ENCODE measurements at places on chromosomes 11 and 22. TPM values are rescaled to one million over a fixed set of nuclear protein-coding genes. Genes with fewer than 3 reads are reported as not detected.

The ARHGAP32 gene
- 26.1 TPM for total RNA-seq

DNA sequence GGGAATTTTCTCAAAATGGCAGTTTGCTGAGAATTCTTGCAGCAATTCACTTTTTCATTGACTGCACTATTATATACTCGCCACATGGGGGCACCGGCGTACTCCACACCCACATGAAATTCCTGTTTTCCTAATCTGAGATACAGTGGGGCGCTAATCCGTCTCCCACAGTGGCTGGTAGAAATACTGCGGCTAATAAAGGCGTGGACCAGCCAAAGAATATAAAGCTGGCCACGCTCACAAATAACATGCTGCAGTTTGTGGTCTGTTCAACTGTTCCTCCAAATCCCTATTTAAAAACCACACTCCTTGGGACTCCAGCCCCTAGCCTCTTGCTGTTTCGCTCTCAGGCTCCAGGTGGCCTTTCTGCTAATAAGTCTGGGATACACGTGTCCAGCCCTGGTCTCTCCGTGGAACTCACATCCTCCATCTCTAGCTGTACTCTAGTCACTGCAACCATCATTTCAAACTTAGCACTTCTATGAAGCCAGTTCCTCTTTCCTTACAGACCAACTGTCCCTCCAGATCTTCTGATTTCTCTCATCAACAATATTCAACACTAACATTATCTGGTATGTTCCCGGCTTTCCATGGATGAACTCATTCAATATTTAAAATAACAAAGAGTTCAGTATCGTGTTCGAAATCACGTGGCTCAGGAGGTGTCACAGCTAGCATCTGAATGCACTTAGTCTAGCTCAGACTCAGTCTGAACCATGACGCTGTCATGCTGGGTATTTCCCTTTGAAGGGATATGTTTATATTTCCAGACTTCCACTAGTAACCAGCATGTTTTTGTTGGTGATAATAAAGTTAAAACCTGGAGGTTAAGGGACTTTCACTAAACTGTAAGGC, 22.0 kb downstream of the TBRG1 start:
- no peak for DNase-seq

DNA sequence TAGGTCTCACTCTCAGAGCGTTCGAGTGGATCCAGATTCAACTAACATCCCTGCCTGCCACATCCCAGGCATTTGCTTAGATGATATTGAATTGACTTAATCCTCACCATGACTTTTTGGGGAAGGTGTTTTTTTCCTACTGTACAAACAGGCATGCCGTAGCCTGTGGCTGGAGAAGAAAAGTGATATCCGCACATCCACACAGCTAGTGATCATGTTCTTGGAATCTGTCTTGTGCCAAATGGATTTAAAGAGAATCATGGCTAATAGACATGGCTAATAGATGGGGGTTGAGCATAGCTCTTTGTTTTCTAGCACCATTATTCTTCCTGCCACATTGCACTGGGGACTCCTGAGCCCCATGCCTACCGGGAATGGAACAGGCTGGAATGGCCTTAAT, 82.1 kb upstream of the THY1 start:
- no peak for DNase-seq

DNA sequence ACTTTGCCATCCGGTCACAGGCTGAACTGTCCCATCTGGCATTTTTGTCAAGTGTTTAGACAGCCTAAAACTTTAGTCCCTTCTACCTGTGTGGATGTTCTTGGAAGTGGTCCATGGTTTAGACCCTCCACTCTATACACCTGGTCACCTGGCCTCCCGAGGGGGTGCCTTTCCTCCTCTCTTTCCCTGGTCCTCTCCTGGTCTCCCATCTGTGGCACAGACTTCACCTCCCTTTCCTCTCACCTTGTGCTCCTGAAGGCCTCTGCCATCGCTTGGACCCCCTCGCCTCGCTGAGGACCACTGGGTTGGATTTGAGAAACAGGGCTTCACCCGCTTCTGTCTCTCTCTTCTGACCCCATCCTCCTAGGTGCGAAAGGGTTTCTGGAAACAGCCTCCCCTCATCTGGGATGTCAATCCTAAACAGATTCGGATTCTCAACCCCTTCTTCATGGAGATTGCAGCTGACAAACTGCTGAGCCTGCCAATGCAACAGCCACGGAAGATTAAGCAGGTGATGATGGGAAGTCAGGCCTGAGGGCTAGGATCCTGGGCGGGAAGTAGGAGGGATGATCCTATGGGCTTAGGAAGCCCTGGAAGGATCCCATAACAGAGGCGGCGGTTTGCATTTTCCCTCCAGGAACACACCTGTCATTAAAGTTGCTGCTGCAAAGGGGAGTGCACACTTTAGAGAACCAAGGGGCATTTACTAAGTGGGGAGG, 53.6 kb downstream of the ST3GAL4 start:
- peak; percentile 58 for DNase-seq

The GNB1L gene
- total RNA-seq, result 4.9 TPM

DNA sequence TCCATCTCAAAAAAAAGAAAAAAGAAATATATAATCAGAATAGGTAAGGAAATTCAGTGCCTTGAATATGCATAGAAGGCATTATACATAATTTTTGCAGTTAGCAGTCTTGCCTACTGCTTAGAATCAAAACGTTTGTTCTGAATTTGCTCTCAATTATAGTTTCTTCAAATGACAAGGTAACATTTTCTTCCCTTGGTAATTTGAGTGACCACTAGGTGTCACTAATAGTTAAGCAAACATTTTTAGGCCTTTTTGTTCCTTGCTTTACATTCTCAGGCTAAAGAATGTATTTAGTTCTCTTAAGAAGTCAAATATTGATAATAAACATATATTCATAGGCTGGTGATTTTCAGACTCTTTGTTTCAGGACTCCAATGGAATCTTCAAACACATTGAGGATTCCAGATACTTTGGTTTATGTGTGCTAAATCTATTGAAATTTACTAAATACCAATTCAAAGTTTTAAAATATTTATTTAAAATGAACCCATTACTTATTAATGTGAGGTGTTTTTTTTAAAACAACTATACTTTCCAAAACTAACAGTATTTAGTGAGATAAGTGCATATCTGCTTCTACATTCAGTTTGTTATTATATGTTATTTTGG, 55.0 kb upstream of the DEPDC7 start:
- no peak for DNase-seq

- peak; percentile 73 for DNase-seq
Observed at GRCh38 chr22:20427104-20427944, 10.3 kb downstream of the SCARF2 start.

DNA sequence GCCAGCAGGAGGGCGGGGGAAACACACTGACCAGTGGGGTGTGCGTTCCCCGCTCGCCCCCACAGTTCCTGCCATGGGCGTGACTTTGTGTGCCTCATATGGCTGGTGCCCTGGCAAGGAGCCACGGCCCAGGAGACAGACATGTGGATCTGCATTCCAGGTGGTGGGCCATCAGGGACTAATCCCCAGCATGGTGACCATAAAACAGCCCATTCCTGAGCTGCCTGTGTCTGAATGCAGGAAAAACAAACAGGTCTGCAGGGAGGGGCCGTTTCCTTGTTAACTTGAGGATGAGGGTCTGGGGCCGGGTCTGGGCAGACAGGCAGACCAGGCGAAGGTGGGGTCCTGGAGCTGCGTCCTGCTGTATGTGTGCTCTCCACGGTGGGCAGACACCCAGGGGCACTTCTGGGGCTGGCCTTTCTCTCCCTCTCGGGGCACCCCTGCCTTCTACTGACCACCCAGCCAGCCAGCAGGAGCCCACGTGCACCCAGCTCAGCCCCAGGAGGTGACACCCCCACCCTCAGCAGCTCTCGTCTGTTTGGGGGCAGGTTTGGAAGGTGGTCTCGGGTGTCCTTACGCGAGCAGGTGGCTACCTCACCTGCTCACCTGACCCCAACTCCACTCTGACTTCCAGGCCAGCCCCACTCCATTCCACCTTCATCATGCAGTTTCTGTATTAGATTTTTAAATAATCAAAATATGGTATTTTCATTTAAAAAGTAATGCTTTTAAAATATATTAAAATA, 120.3 kb downstream of the KCNQ1OT1 start:
- DNase-seq, result peak; percentile 74

DNA sequence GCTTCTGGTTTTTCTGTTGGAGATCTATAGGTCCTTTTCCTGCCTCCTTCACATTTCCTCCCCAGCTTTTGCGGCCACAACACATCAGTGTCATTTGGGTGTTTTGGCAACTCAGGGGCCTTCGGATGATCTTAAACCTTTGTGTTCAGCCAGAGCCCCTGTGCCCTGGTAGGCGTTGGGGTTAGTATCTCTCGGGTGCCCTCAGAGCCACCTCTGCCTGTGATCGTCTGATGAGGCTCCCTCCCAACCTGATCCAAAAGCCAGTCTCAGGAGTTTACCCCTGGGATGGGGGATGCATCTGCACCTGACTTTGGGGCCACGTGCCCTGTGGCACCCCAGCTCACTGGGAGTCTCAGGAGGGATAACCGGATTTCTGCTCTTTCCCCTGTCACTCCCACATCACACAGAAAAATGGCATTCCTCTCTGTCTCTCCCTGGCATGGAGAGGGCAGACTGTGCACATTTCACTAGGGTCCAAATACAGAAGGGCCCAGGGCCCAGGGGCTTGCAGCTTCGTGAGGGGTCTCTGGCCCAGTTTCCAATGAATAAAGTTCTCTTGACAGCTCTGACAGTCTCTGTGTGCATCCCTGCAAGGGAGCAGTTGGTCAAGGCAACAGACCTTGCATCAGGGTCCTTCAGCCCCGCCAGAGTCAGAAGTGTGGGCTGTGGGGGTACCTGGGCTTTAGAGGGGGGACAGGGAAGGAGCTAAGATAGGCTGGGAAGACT, 2.6 kb downstream of the RNF26 start:
- peak; percentile 44 for DNase-seq
